Stimulated activated CD8-positive, alpha-beta memory T cell treated with anti-CD3 and anti-CD28 coated beads, Interleukin-2, amount 100 ng/mL, for 48 hours (primary cell): ENCODE measurements at places on chromosomes 2 and 18.

GRCh38 chr2:207385903-207386302, 143.9 kb upstream of the CREB1 start:
- DNase-seq, result no peak

GRCh38 chr2:62221141-62221540, 25.2 kb downstream of the B3GNT2 start:
- DNase-seq, result no peak

DNA sequence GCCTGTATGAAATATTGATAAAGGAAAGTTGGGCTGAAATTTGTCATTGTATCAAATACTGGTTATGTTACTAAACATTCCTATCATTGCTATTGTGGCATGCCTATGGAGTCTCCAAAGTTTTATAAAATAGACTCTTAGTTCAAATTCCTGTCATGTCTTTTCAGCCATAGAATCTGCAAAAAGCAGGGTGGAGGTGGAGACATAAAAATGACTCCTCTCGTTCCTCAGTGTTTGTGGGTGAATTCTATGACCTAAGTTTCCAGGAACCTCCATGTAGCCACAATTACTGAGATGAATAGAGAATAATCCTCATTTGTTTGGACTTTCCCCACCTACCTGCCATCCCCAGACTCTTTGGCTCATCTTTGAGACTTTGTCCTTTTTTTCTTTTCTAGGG, 326.3 kb upstream of the ETAA1 start:
- no peak for DNase-seq

DNA sequence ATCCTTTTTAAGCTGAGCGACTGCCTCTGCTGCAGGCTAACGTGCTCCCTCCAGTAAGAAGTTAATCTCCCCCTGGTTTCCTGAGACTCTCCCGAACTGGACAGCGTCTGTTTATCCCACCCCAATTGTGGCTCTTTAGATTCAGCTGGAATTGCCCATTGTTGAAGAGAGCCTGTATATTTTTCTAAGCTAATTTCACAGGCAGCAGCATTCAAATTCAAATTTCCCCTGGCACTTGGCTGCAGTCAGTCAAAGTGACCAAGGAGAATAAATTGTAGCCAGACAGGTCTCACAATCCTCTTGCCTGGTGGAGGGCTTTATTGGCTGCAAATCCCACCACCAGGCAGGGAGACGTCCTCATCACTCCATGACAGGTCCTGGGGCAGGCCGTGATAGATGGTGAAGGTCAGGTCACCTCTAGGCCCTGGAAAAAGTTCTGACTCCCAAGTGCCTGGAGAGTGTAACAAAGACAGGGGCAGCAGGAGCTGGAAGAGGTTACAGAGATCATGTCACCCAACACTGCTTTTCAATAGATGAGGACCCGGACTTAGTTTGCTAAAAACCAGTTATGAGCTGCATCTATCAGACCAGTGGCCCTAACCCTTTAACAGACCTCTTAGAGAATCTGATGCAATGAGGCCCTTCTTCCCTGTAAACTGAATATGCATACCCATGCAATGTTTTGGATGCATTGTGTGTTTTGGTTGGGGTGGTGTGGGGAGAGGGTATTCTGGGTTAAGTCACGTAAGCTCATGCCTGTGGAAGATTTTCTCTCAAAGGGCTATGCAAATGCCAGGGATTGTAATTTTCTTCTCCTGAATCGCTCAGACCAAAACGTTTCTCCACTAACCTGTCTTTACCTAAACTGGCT, 32.3 kb upstream of the C18orf32 start:
- DNase-seq, result no peak

- DNase-seq, result no peak
Measured at GRCh38 chr2:159971365-159972152, 90.9 kb downstream of the PLA2R1 start.

- no peak for DNase-seq
Measured at GRCh38 chr2:151817929-151818328, 10.3 kb downstream of the ARL5A start.
